AG04450 (cell line): ENCODE measurements at places on chromosomes 7 and 10.

DNA sequence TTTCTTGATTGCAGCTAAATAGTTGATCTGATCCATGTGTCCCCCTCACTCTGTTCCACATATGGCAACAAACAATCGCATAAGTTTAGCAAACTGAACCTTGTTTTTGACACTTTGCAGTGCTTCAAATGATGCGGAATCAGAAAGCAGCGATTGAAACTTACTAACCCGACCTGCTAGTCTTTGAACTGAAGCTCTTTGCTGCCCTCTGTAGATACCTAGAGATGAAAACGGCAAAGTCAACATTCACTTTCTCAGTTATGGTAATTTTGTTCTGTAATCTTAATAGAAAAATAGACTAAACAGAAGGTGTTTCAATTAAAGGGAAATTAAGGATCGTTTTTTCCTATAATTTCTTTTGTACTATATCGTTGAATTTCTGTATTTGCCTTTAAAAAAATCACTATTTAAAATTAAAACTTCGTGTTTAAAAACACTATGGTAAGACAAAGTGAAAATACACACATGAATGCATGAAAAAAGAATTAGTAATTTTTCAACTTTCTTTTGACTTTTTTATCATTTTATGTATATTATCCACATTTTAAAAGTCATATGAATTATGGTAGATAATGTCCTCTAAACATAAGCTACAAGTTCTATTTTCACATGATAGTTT lies 276.5 kb downstream of the MAGI2 start:
- peak; percentile 26 for DNase-seq

GRCh38 chr7:13508586-13508985 lies 480.9 kb downstream of the ETV1 start:
- no peak for DNase-seq

DNA sequence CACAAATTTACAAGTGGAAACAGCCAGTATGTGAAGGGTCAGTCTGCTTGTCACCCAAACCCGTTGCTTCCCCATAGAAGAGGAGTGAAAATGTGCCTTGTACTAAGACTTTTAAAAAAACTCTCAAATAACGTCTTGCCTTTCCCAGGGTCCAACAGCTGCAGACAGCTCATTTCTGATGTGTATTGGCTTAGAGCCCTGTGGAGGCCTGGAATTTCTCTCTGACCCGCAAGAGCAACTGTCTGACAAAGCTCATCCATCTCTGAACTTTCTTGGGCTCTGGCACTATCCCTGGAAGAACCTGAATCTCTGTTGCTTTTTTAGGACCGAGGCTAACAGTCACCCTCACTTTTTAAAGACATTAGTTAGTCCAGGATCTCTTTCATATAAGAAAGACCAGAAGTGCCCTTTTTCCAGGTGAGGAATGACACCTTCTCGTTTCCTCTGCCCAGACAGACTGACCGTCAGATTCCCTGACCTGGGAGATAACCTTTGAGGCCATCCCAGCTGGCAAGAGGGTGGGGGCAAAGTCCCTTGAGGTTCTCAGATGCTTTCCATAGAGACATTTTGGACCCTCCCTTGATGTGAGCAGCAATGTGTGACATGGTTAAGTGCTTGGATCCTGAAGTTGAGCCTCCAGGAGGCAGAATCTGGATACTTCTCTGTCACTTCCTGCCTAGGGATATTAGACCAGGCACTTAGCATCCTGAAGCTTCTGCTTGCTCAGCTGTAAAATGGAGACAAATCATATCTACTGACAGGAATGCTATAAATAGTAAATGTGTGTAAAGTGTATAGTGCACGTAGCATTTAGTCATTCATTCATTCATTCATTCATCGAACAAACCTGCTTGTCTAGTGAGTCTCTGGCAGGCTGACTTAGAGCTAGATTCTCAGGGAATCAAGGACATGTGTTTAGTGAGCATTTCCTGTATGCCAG lies 4.5 kb upstream of the NODAL start:
- peak; percentile 84 for DNase-seq

- no peak for DNase-seq
Observed at GRCh38 chr7:19816128-19816527, 42.7 kb upstream of the TMEM196 start.

- no peak for DNase-seq
Observed at GRCh38 chr7:57821438-57822382, 371.7 kb downstream of the ZNF716 start.

GRCh38 chr10:22648547-22648961 lies 65.8 kb downstream of the PIP4K2A start:
- DNase-seq = no peak

DNA sequence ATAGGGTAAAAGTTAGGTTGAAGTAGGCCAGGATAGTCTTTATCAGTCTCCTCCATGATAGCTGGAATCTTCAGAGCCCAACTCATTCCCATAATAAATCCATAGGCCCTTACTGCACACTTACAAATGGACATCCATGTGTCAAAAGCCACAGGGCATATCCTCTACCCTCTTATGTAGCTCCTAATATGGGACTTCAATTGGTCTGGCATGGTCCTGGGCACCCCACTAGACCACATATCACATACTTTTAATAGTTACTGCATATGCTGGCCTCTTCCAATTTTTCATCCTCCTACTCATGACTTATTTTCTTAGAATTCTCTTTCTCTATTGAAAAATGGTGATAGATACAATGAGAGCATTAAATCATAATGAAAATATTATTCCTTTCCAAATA lies 169.3 kb downstream of the MAGI2 start:
- DNase-seq = no peak

- no peak for DNase-seq
Observed at GRCh38 chr10:111360260-111360925, 283.6 kb downstream of the ADRA2A start.

DNA sequence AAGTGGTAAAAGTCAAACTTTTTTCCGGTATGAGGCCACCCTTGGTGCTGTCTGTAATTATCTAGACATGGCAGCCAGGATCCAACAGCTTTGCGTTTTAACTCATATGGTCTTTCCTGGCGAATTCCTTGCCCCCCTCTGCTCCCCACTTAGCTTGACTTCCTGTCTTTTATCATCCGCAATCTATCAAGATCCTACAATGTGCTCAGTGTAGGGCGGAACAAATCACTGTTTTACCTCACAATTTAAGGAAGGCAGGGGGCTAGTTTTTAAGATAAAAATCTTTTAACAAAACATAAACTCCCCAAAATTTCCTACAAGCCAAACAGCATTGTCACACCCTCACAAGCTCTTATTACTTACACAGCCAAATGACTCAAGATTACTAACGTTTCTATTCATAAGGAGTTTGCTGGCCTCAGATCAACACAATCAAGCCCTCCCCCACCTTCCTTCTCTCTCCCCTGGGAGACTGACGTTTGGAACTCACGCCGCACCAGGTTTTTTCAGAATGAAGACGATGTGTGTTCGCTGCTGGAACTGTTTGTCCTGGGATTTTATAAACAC lies 1.3 kb upstream of the CDK14 start:
- no peak for DNase-seq

DNA sequence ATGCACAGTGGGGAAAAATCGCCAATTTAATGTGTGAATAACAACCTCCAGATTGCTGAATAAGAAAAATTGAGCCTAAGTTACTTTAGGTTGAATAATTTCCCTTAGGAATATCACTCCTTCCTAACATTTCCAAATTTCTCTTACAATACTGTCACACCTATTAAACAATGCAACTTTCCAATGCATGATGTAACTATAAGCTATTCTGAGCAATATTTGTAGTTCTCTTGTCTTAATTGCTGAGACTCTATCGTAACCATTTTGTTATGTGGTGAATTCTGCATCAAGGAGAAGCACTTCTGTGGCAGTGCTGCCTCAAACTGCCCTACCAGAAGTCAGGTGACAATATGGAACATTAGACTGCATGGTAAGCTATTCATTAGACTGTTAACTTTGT lies 386.7 kb upstream of the LRRN3 start:
- no peak for DNase-seq

DNA sequence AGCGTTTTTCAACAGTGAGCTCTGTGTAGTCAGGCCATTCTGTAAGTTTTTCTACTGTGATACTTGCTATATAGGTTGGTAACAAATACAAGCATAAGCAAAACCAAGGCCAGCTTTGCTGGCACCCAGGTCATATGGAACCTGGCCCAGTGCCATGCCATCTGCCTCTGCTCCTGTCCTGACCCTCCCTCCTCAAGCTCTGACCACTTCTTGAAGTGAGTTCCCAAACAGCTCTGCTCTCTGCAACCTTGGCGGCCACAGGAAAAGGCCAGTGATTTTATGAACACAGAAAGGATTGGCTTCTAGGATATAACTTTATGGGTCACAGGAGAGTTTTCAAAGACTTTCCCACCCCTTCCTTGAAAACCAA lies 12.8 kb downstream of the NOD1 start:
- no peak for DNase-seq
